HCT116 (cell line): ENCODE measurements at places on chromosomes 2 and 18. TPM values are rescaled to one million over a fixed set of nuclear protein-coding genes. Genes with fewer than 3 reads are reported as not detected.

DNA sequence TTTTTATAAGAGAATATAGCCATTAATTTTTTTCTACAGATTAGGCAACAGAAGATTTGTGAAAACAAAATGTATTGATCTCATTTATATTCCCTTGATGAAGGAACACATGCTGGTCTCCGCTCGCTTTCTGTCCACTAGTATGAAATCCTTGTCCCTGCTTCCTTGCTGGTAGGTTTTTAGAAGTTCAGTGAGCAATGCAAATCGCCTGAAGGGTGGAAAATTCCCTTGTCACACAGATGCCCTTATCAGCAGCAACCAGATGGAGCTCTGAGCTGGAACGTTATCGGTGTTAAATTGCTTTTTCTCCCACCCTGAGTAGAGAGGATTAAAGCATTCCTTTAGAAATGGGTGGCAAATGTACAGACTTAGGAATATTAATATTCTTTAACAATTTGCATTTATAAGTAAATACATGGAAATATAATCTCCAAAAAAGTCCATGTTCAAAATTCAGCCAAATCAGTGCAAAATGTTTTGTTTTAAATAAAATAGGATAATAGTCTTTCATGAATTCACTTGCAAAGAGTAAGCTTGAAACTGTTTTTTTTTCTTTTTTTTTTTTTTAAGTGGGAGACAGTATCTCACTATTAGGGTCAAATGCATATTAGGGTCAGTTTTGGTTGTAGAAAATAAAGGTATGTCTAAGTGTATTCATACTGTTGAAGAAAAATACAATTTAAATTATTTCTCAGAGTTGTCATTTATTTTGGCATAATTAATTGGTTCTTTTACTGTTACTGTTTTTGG is 164.0 kb upstream of the MYO3B start:
- H3K27me3 ChIP-seq: no peaks in the 10 kb centered on the region
- H3K27ac ChIP-seq: no peak overlapping the region
- no peaks in the 10 kb centered on the region for H3K36me3 ChIP-seq
- DNase-seq: no peak
- H3K4me3 ChIP-seq: no peak overlapping the region

DNA sequence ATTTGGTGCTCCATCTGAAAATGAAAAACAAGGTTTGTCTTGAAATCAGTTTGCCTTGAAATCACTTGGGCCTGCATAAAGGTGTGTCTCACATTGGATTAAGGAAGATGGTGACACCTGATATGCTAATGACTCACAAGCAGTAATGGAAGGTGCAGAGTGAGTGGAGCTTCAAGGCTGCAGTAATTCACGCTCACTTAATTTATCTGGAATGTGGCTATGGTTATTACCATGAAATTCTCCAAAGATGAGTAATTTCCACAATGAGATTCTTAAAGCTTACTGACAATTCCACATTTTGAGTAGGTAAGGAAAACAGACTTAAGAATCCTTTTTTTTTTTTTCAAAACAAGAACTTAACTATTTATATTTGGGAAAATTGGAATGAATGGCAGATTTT is 156.8 kb downstream of the PAX3 start:
- peaks cover 28% of the 10 kb centered on the region for H3K27me3 ChIP-seq
- no peaks in the 10 kb centered on the region for H3K4me1 ChIP-seq
- H3K36me3 ChIP-seq: no peaks in the 10 kb centered on the region
- DNase-seq: no peak

DNA sequence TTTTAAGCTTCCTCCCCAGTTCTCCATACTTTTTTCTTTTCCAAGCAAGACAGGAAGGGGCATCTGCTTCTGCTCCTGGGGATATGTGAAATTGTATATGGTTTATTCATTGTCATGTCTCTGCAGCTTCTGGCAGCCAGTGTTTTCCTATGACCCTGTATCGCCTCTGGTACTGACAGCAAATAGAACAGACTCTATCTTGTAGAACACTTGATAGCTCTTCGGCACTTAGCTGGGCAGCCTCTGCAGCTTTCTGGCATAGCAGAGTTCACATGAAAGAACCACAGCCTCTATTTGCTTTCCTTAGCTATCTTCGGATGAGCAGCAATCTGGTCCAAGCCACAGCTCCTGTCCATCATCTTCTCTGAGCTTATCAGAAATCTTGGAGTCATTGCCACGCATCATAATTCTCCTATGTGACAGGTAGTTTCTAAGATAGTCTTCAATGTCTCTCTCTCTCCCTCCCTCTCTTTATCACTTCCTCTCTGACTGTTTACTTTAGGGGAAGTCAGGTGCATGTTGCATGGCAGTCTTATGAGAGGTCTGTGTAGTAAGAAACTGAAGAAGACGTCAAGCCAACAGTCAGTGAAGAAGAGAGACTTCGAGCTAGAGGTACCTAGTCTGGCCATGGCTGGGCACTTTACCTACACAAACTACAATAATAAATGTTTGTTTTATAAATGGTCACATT is 627.7 kb upstream of the CDH2 start:
- no peaks in the 10 kb centered on the region for H3K36me3 ChIP-seq
- no peaks in the 10 kb centered on the region for H3K4me1 ChIP-seq
- no peaks in the 10 kb centered on the region for H3K27me3 ChIP-seq
- H3K4me3 ChIP-seq: no peak overlapping the region
- H3K27ac ChIP-seq: no peak overlapping the region

GRCh38 chr2:131046918-131047652 is 46.2 kb downstream of the FAM168B start:
- H3K4me3 ChIP-seq: no peak overlapping the region
- DNase-seq: no peak

The IL36G gene
- total RNA-seq: not detected
